ENCODE measurements at places on chromosomes 6 and 20.

DNA sequence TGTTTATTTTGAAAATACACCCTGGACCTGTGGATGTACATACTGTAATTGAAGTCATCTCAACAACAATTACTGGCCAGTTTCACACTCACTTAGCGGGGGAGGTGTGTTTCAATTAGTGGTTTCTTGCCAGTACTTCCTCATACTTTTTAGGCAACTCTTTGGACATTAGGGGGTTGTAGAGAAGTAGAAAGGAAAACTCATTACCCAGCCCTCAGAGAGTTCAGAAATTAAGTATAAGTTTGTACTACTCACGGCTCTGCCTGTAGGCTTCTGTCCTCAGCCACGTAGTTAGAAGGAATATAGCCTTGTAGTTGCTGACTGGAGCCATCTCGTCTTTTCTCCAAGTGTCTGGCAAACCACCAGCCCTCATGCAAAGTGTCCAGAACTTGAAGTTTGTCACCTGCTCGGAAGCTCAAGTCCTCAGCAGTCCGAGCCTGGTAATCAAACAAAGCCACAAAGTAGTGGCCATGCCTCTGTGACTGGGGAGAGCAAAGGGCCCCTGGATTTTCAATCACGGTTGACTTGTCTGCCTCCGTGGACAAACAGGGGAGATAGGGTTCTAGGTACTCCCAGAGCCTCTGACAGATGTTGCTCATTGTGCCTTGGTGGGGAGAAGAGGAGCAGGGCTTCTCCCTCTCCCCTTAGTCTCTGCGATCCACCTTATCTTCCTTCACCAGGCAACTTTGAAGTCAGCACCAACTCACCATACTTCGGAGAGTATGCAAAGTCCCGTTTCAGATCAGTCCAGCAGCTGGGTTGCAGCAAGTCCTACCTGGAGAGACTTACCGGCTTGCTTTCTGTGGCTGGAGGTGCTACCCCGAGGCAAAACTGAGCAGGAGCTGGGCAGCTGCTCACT lies 749 bp downstream of the FRK start:
- DNase-seq = no peak

DNA sequence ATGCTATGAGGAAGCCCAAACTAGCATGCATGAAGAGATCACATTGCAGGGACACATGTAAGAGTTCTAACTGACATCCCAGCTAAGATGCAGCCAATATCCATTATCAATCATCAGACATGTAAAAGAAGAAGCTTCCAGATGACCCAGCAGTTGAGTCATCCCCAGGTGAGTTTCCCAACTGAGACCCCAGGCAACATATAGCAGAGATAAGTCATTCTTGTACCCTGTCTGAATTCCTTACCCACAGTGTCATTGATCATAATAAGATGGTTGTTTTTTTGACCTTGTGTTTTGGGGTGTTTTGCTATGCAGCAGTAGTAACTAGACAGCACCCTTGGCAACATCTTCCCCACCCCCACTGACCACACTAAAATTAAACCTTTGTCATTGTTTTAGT lies 18.9 kb downstream of the SIRPD start:
- no peak for DNase-seq

GRCh38 chr6:159052720-159053119 lies 7.9 kb upstream of the TAGAP start:
- DNase-seq = no peak

GRCh38 chr20:15235471-15236198 lies 898.2 kb upstream of the FLRT3 start:
- DNase-seq = no peak

DNA sequence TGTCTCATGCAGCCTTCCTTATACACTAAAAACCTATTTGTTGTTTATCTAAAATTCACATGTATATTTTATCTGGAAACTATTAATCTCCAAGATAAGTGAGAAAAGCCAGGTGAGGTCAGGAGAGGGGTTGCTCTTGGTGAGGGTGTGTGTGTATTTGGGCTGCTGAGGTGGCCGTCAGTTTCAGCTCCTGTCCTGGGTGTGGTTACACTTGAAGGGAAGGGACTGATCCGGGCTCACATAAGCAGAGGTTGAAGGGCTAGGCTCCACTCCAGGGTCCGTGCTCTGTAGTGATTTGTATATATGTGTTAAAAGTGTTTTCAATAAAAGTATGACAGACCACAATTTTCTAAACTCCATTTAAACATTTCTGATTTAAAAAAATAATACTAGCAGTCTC lies 13.5 kb upstream of the SNAI1 start:
- no peak for DNase-seq

DNA sequence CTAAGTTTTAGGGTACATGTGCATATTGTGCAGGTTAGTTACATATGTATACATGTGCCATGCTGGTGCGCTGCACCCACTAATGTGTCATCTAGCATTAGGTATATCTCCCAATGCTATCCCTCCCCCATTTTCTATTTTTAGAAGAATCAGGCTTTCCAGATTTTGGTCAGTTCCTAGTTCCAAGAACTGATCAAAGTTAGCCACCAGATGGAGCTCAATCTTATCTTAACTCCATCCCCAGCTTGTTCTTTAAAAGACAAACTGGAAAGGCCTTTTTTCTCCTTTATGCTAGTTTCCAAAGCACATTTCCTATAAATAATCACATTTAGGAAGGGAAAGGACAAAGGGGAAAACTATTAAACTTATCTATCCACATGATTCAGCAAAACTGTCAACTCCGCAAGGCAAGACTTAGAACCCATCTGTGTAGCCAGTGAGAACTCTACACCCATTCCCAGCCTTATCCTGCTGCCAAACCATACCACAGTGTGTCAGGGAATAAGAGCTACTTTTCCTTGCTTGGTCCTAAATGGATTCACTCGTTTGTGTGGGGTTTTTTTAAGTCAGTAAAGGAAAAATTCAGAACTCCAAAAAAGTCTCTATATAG lies 22.8 kb upstream of the KHDC1 start:
- no peak for DNase-seq

DNA sequence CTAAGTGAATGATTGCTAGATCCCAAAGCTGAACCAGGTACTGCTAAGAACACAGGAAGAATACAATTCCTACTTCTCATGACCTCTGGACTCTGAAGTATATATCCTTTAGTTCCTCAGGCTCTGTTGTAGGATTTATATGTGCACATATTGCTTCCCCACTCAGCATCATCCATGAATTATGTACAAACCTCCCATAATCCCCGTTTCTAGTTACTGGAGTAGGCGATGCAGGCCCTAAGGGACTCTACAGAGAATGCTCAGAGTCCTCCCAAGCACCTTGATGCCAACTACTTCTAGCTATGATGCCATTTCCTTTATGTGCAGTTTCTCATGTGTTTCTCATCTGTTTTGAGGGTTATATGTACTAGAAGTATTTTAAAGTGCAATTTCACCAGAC lies 154.9 kb upstream of the EPHA7 start:
- no peak for DNase-seq

DNA sequence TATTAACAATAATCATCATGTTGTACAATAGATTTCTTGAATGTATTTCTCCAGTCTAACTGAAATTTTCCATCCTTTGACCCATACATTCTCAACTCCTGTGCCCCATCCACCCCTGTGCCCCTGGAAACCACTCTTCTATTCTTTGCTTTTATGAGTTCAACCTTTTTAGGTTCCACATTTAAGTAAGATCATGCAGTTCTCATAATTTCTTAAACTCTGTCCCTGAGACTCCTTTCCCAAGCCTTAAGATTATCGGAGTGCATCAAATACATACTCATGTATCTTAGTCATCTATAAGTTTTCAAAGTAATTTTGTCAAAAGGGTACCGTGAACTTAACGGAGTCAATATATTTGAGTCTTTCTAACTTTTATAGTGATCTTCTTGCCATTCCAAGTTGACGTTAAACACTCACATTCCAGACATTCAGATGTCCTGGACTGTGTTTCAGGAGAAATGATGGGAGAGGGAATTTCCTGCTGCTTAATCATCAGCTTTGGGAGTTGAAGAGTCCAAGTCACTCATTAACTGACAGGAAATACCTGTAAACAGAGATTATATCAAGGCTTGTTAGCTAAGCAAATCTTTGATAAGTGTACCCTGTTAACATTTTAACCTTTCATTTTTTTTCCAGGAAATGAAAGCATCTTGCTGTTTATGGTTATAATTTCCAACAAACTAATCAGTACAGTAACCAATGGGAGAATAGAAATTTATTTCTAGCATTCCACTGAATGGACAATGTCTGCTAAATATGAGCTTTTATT lies 73.3 kb downstream of the ADGRG6 start:
- no peak for DNase-seq

- no peak for DNase-seq
Measured at GRCh38 chr20:61998343-61999121, 67.1 kb downstream of the TAF4 start.

DNA sequence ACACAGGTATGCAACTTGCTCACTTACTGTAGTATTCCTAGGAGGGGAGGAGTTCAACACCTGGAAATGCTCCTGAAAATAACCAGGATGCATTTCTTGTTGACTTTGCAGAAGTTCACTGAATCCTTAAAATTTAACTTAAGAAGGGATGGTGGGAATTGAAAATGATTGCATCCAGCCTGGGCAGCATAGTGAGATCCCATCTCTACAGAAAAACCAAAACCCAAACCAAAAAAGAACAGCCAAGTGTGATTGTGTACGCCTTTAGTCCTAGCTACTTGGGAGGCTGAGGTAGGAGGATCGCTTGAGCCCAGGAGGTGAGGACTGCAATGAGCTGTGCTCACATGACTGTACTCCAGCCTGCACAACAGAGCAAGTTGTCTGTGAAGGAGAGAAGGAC lies 1.7 kb downstream of the DNAH8 start:
- no peak for DNase-seq

- DNase-seq = no peak
Measured at GRCh38 chr20:41476446-41476845, 109.8 kb upstream of the EMILIN3 start.

- DNase-seq = no peak
Measured at GRCh38 chr6:9540534-9541126, 874.2 kb downstream of the TFAP2A start.

DNA sequence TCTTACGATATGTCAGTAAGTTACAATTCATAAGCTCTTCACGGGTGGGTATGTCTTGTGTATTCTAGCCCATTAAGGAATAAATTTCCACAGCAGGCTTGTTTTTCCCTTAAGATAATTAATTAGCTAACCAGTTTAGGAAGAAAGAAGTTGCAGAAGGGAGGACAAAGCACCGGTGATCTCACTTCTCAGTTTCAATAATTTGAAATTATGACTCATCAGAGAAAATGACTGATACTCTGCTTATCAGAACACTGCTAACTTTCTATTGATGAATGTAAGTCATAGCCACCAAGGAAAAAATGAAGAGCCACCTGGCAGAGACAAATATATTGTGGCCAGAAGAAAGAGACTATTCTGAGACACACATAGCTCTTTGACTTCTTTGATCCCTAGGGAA lies 35.0 kb upstream of the ENTPD6 start:
- DNase-seq = no peak

- no peak for DNase-seq
Measured at GRCh38 chr6:50070101-50070500, 20.4 kb upstream of the DEFB112 start.

- no peak for DNase-seq
Measured at GRCh38 chr6:105774247-105774646, 311.9 kb upstream of the PRDM1 start.

DNA sequence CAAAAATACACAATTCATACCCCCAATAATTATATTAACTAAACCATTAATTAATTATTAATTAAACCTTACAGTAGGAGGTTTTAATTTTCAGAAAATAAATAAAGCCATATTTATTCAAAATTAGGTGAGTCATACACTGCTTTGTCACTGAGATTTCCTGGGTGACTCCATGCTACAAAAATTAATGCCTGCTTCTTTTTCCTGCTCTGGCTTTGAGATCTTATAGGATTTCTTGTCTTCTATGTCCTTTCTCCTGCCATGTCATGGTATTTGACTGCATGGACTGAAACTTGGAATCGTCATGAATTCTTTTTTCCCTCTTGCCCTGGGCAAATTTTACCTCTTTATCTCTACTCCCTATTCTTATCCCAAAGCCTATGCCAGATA lies 133.2 kb downstream of the PHACTR1 start:
- DNase-seq = no peak

GRCh38 chr6:143515766-143516355 lies 4.3 kb upstream of the FUCA2 start:
- no peak for DNase-seq

DNA sequence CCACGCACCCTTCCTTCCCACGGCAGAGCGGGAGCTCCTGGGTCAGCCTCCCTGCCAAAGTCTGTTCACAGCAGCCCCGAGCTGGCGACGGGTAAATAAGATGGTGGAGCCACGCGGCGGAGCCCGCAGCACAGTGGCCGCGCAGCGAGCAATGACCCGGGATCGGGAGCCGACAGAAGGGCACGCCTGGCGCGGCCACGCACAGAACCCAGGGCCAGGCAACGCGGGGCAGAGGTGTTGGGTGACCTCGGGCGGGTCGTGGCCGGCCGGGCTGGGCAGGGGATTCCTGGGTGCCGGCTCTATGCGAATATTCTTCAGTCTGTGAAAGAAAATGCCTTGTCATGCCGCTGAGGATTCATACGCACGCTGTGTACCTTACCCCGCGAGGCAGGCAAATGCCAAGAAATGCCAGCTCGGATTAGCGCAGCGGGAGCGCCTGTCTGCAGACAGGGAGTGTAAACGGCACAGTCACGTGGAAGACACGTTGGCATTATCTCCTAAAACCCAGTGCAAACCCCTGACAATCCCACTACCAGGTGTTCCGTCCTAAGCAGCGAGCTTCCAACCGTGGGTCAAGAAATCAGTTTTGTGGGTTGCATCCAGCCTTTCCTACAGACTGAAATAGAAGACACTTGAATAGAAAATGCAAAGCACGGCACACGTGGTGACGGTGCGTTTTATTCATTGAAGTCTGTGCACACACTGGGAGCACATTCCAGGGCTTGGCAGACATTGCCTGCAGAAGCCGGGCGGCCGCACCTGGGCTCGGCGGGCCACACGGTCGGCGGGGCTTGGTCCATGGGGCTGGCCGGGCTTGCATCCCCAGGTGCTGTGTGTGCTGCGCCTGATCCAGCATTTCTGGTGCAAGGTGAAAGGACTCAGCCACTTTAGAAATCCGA lies 18.3 kb downstream of the CHRNA4 start:
- DNase-seq = no peak

GRCh38 chr6:157264701-157265100 lies 58.6 kb downstream of the TMEM242 start:
- DNase-seq = no peak

DNA sequence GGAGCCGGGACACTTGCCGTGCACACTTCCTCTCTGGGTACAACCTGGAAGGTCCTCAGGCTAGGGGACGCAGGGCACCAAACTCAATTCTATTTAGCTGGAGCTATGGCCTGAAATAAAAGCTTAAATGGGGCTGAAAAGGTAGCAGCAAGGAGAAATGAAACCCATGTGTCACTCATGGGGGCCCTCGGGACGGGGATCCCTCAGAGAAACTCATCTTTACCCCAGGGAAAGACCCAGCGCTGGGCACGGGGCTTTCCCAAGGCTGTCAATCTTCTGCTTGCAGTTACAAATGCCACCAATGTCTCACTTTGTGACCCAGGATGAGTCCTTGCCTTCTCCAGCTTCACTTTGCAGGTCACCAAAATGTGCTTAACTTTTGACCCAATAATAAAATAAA lies 16.5 kb downstream of the SNAI1 start:
- no peak for DNase-seq

GRCh38 chr6:21273451-21273850 lies 320.1 kb upstream of the SOX4 start:
- no peak for DNase-seq

GRCh38 chr6:11388983-11389944 lies 148.3 kb upstream of the TMEM170B start:
- DNase-seq = no peak

Data from stimulated activated CD4-positive, alpha-beta T cell treated with anti-CD3 and anti-CD28 coated beads, Interleukin-1b, Interleukin-23, amount 100 ng/mL, for 1 hour (primary cell).